ENCODE measurements at places on chromosomes 7 and 10.

DNA sequence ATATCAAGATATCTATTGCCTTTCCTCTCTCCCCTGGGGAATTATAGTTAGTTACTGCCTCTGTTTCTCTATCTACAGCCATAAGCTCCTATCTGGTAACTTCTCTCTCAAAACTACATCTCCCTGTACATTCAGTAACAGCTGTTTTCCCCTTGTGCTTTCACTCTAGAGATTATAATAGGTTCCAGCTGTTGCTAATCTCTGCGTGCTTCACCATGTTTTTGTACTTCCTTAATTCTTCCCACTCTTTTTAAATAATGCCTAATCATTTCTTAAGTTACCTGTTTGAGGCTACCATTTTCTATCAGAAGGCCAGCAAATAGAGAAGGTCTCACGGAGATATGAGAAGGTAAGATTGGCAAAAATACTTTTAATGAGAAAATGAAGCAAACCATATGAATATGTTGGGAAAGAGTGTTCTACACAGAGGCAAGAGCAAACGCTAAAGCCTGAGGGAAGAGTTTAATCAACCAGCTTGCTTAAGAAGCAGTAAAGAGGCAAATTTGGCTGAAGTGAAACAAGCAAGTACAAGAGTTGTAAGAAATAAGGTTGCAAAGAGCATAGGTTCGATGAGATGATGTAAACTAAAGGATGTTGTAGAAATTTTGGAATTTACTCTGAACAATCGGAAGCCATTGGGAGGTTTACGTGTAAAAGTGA is 101.9 kb upstream of the HGF start:
- no peak for DNase-seq

GRCh38 chr7:151566897-151567320 is 47.2 kb upstream of the RHEB start:
- no peak for DNase-seq

- DNase-seq: no peak
Measured at GRCh38 chr7:24715661-24716479, 41.4 kb downstream of the GSDME start.

DNA sequence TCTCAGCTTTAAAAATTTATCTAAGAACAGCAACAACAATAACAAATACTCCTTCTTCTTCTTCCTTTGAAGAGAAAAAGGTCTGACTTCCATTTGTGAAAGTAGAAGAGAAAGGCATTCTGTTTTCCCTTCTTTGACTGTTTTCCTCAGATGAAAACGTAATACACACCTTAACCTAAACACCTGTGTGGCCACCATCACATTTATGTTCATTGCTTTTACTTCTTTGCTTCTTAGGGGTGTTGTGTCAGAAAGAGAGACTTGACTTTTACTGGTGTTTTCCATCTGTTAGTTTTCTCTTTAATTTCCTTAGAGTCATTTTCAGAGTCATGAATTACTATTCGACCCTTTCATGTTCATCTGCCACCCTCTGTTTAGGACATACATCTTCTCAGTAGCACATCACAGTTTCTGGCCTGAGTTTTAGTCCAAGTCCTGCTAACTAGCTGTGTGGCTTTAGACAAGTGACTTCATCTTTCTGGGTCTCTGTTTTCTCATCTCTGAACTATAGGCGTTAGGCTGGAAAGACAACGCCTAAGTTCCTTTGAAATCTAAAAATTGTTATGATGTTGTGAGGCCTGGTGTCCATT is 283.8 kb downstream of the GATA3 start:
- no peak for DNase-seq

DNA sequence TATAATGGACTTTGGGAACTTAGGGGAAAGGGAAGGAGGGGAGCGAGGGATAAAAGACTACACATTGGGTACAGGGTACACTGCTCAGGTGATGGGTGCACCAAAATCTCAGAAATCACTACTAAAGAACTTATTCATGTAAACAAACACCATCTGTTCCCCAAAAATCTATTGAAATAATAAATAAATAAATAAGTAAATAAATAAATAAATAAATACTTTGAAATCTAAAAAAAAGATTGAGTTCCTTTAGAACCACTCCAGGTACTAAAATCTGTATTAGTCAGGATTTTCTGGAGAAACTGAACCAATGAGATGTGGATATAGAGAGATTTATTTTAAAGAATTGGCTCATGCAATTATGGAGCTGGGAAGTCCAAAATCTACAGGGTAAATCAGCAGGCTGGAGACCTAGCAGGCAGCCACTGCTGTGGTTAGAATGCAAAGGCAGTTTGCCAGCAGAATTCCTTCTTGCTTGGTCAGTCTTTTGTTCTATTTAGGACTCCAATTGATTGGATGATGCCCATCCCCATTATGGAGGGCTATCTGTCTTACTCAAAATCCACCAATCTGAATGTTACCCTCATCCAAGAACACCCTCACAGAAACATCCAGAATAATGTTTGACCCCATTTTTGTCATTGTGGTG is 8.9 kb downstream of the IGFBP1 start:
- no peak for DNase-seq

DNA sequence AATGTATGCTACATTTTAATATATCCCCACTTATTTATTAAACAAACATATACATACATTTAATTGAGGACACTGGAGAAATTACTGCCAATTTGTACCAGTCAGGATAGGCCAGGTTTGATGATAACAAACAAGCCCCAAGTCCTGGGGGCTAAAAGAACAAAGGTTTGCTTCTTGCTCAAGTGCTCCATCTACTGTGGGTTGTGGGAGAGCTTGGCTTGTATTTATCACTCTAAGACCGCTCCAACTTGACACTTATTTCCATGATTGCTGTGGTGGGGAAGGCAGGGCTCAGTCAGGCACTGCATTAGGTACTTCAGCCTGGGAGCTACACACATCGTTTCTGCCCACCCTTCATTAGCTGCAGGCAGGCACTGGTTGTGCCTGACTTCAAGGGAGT is 136.6 kb upstream of the ZNF32 start:
- no peak for DNase-seq

- DNase-seq: no peak
Measured at GRCh38 chr10:18681971-18682411, 22.8 kb downstream of the ARL5B start.

- no peak for DNase-seq
Measured at GRCh38 chr7:129872054-129872453, 80.7 kb downstream of the UBE2H start.

GRCh38 chr10:76086761-76087639 is 655.6 kb downstream of the LRMDA start:
- no peak for DNase-seq

DNA sequence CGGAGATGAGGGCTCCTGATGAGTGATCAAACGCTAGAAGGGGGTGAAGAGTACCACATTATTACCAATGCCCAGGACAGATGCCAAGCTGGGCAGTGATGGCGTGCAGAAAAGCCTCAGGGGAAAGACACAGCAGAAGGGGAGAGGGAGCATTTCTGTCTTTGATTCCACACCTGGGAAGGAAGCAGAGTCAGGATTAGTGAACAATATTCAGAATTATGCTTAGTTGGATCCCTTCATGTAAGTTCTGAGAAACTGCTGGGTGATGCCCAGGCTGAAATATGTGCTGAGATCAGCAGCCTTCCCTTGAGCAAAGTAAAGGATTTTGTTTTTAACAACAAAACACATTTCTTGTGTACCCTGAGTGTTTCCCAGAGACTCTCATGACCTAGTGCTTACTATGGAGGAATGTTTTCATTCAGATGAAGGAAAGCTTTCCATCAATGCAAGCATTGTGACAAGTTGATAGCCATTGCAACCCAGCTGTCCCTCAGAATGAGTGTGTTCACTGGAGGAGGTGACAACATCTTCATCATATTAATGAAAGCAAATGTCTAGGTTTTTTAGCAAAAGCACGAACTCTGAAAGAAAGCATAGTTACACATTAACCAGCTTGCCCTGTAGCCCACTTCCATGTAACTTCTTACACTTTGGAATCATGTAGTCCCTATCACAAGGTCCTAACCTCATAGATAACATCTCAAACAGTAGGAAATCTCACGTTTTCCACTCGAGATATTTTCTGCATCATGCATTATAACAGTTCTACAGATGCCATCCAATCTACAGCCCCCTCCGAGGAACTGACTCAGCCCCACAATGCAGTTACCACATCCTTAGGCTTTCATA is 23.8 kb upstream of the AKR1C1 start:
- no peak for DNase-seq

GRCh38 chr7:108020585-108020984 is 17.6 kb upstream of the LAMB1 start:
- DNase-seq: no peak

DNA sequence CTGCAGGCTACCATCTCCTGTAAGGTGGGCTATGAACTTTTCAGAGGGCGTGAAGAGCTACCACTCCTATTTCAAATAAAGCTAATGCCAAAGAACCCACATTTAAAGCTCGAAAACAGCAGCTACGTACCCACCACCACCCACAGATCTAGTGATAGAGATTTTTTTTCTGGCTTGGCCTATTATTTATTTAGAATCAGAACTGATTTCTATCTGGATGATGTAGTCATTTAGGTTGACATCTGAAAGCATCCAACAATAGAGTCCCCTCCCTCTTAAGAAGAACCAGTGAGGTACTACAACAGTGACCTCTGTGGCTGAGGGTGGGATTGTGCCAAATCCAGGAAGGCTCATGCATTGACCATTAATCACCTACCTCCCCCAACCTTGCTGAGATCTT is 113.8 kb upstream of the ADO start:
- no peak for DNase-seq

DNA sequence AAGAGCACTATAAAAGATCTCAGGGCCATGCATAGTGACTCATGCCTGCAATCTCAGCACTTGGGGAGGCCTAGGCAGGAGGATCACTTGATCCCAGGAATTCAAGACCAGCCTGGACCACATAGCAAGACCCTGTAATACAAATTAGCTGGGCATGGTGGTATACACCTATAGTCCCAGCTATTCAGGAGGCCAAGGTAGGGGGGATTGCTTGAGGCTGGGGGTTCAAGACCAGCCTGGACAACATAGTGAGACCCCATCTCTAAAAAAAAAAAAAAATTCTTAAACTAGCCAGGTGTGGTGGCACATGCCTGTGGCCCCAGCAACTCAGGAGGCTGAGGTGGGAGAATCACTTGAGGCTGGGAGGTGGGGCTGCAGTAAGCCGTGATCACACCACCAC is 15.8 kb downstream of the STYXL1 start:
- no peak for DNase-seq

DNA sequence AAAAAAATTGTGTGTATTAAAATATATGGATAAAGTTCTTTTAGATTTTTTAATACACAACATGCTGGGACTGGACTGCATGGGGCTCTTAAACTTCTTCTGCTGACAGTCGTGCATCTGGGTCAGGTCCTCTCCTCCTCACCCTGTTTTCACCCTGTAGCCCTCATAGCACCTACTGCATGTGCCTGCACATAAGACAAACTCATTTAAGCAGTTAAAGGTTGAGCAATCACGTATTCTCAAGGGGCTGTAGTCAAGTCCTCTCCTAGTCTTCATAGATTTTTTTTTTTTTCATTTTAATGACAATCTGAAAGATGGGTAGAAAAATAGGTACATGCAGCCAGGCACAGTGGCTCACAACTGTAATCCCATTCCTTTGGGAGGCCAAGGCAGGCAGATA is 23.6 kb upstream of the PDCD4 start:
- DNase-seq: no peak

DNA sequence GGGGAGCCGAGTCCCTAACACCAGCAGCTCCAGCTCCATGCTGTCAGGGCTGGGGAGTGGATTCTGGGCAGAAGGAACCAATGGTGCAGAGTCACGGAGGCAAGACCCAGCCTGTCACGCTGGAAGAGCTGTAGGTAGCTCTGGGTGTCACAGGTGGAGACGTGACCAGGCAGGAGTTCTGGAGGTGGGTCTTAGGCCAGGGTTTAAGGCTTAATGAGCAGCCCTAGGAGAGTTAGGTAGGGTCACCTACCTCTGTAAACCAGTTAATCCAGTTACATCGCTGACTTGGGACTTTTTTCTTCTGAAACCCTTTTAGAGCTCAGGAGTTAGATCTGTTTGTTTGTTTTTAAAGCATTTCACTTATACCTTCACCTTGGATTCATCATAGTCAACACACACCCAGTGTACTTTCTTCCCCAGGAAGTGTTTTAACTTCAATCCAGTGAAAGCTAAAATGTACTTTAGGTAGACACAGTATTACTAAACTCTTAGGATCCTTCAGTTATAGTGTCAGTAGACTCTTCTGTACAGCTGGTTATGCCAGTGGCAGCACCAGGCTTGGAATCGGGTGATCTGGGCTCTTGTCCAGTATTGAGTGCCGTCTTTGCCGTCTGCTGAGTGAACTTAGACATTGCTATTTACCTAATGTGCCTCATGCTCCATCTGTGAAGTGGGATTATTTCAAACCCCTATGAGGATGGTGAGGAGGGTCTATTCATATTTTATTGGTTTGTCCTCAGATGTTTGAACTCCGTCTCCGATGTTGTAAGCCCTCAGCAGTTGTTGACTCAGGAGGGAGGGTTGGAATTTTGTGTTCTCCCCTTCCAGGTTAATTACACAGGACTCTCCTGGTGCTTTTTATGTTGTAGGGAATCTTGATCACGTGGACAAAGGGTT is 31.0 kb downstream of the TACR2 start:
- DNase-seq: no peak

- no peak for DNase-seq
Measured at GRCh38 chr7:33766405-33766804, 138.9 kb upstream of the BMPER start.

GRCh38 chr7:120989257-120990220 is 1.0 kb downstream of the CPED1 start:
- no peak for DNase-seq

GRCh38 chr7:85705076-85705475 is 518.2 kb upstream of the SEMA3D start:
- no peak for DNase-seq

GRCh38 chr7:131326576-131326975 is 1.1 kb upstream of the MKLN1 start:
- no peak for DNase-seq

GRCh38 chr10:35307297-35307696 is 29.0 kb upstream of the CCNY start:
- DNase-seq: no peak
